ENCODE measurements at places on chromosomes 4 and X.

GRCh38 chrX:137164329-137164728, 130.5 kb upstream of the GPR101 start:
- DNase-seq = no peak

- peak; percentile 16 for DNase-seq
Observed at GRCh38 chr4:19382993-19383756, 868.5 kb upstream of the SLIT2 start.

- no peak for DNase-seq
Observed at GRCh38 chr4:89723096-89723495, 113.9 kb downstream of the SNCA start.

- no peak for DNase-seq
Observed at GRCh38 chr4:2731907-2732317, 24.2 kb downstream of the TNIP2 start.

GRCh38 chrX:57752866-57753265, 72.8 kb upstream of the NLRP2B start:
- DNase-seq = no peak

- no peak for DNase-seq
Observed at GRCh38 chrX:23263892-23264291, 70.8 kb upstream of the PTCHD1 start.

- peak; percentile 62 for DNase-seq
Observed at GRCh38 chr4:144646523-144647094, 653 bp downstream of the HHIP start.

GRCh38 chr4:108051343-108051742, 61.7 kb downstream of the HADH start:
- peak; percentile 84 for DNase-seq

GRCh38 chrX:108380222-108380621, 58.0 kb downstream of the COL4A6 start:
- DNase-seq = no peak

DNA sequence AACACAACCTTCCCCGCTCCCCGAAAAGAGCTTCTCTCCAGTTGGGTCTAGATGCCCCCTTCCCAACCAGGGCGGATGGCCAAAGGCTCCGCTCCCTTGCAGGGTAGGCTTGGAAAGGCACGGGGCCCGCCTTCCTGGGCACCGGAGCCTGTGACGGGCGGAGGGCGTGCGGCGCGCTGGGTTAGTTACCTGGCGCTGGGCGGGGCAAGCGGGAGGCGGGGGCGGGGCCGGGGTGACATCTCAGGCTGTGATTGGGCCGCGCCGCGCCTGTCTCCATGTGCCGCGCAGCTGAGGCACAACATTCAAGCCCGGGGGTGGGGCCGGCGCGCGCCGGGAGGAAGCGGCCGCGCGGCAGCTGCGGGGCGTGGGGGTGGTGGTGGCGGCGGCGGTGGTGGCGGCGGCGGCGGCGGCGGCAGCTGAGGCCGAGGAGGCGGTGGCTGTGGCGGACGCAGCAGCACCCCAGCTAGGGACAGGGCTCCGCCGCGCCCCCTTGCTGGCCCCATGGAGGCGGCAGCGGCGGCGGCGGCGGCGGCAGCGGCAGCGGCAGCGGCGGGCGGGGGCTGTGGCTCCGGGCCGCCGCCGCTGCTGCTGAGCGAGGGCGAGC, at the start of gene REPS2:
TSS of gene REPS2 (plus strand) at position 298 of the 604 bp plus-strand sequence. CDS start at position 502, 204 bp downstream.
- peak; percentile 81 for DNase-seq

DNA sequence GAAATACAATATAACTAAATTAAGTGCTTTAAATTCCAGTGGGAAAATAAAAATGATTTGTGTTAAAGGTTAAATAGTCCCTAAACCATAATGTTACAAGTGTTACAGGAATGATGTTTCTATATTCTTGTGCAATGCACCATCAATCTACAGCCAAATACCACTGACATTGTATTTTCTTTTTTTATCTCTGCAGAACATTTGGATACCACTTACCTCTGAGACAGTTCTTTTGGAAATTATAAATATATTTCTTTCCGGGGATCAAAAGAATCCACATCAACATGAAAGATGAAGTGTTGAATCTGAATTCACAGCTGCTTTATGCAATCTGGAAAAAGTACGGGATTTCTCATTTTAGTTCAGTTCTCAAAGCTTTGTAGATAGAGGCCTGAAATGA, 518.3 kb upstream of the AGA start:
- no peak for DNase-seq

- DNase-seq = no peak
Observed at GRCh38 chrX:118588715-118589114, 93.1 kb downstream of the DOCK11 start.

GRCh38 chrX:124573468-124573867, 227.1 kb downstream of the SH2D1A start:
- no peak for DNase-seq

DNA sequence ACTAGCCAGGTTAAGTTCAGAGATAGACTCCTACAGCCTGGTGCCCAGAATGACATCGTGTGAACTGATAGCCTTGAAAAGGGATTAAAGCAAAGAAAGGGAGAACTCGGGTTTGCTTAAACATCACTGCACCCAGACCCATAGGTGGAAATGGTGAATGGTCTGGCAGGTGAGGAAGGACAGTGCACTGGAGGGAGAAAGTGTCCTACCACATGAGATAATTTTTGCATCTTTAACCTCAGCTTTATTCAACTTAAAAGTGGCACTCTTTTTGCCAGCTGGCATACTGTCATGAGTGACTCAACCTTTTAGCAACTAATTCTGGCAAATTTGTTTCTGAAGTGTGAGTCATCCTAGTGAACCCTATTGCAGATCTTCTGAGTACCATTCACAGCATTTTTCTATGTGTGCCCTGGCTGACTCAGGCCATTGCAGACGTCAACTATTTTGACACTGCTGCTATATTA, 53.0 kb upstream of the DAPP1 start:
- DNase-seq = peak; percentile 96
